ENCODE measurements at places on chromosomes 2 and 18.

GRCh38 chr2:39128919-39129391 lies 8.1 kb upstream of the SOS1 start:
- DNase-seq, result peak; percentile 41

GRCh38 chr2:151614606-151615306 lies 119.5 kb downstream of the NEB start:
- DNase-seq, result no peak

- DNase-seq, result no peak
Measured at GRCh38 chr2:39510140-39510539, 73.1 kb upstream of the MAP4K3 start.

- DNase-seq, result no peak
Measured at GRCh38 chr2:100260712-100261620, 61.3 kb downstream of the LONRF2 start.

DNA sequence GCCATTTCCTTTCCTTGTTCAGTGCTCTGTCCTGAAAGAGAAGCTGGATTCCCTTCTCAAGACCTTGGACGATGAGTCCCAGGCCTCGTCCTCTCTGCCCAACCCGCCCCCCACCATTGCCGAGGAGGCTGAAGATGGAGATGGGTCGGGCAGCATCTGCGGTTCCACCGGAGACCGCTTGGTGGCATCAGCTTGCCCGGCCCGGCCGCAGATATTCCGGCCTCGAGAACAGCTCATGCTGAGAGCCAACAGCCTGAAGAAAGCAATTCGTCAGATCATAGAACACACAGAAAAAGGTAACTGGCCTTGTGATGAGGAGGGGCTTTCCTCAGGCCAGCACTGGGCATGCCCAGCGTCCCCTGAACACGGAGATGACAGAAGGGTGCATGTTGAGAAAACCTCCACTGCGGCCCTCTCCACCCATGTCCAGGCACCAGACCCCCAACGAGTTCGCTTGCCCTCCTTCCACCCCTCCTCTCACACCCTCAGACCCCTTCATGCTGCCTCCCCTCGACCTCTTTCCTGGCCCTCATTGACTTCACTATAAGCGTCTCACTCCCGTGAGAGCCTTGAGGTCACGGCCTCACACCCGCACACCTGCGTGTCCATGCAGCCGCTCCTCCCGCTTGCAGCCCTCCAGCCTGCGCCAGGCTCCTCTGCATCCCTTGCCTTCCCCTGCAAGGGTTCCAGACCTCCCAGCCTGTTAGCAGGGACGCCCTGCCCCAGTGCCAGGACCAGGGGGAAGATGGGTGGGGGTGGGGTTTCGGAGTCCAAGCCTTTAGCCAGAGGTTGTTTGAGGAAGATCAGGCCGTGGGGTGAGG lies 95.0 kb downstream of the DGKD start:
- DNase-seq, result no peak

DNA sequence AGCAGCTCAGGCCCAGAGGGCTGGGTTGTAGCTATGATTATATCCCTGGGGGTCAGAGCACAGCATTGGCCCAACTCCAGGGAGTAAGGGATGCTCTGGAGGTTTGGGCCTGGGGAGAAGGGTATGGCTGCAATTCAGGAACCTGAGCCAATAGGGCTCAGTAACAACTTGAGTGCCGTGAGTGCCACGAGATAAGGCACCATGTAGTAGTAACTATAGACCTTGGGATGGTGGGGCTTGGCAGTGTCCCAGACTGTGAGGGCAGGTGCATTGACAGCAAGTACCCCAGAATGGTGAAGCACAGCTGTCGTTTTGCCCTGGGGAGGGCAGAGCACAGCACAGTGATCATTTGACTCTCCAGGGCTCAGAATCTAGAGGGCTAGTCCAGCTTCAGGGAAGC lies 45.1 kb upstream of the ZNF396 start:
- no peak for DNase-seq

GRCh38 chr2:58913082-58913726 lies 672.1 kb upstream of the FANCL start:
- no peak for DNase-seq

DNA sequence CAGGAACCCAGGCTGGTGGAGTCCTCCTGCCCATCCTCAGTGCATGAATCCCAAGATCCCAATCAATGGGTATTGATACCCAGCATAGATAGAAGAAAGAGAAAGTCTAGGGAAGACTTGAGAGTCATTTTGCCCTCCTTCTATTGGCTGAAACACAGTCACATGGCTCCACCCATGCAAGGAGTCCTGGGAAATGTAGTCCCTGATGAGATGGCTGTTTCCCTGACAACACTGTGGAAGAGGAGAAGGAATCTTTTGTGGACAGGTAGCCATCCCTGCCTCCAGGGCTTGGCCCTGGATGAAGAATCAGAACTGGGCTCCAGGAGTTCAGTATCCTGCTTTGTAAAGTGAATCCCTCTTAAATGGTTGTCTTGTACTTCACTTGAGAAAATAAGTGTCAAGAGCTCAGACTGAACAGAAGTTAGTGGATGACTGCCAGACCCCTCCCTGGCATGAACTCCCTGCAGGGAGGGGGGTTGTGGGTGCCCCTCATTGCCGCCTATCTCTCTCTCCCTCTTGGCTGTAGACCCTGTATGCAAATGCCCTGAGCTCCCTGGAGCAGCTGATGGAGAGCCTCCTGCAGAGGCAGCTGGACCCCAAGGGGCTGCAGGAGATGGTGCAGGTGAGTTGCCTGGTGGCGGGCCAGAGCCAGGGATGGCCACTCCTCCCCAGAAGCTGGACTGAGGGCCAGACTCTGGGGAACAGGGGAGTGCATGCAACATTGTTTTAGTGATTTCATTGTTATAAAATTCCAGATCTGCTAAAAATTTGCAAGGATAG lies 36.1 kb downstream of the MROH2A start:
- DNase-seq, result no peak

- no peak for DNase-seq
Measured at GRCh38 chr2:143157418-143157817, 28.2 kb downstream of the ARHGAP15 start.

DNA sequence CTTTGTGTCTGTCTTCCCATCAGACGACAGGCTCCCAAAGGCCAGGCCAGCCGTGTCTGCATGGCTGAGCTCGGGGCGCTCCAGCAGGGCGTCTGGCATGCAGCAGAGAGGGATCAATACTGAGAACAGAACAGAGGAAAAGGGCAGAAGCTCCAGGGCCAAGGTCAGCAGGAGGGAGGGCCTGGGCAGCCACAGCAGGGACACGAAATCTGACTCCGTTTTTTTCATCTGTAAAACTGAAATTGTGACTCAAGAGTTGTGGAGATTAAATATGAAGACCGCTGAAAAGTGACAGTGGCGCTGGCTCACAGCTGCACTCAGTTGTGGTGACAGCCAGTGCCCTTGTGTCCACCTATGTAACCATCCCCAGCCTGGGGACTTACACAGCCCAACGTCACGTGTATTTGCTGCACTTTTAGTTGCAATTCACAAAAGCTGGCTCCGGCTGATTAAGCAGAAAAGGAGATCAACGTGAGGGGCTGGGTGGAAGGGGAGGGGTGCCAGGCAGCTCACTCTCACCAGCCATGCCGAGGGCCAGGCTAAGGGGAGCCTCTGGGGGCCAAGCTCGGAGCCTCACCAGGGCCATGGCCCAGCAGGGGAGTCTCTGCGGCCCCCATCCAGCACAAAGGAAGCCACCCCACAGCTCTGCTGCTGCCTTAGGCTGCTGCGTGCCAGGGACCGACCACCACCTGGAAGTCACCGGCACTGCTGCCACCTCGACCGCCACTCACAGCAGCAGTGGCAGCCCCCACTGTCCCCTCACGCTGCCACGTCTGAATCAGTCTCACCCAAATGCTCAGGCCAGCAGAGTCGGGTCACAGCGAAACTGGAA lies 74.7 kb downstream of the EIPR1 start:
- DNase-seq, result no peak

DNA sequence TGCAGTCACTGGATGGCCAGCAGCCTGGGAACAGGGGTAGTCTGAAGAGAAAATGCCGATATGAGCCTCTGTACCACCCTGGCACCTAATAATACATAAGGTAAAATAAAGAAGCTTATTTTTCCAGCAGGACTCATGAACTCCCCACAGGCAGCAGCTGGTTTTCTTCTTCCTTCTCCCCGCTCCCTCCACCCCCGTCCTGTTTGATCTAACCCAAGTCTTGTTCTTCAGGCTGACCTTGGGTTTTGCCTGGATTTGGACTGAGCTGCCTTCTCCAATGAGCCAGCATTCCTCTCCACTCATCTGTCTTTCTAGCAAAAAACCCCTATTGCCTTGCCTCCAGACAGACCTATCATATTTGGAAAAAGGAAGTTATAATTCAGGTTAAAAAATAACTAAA lies 111.8 kb downstream of the CELF4 start:
- DNase-seq, result no peak

DNA sequence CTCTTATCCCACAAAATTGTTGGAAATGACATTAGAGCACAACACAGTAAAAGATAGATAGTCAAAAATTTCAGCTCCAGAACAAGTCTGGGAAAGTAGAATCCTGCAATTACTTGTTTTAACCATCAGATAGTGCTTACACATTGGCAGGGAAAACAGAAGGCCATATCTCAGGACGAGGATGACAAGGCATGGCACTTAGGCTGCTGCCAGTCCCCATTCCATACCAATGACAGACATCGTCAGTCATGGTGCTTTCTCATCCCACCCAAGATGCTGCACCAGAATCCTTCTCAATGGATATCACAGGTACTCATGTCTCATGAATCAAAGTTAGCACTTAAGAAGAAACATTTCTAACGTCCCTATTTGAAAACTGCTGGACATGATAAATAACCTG lies 187.3 kb downstream of the NCKAP5 start:
- DNase-seq, result no peak

- DNase-seq, result no peak
Measured at GRCh38 chr2:23283653-23284052, 101.3 kb upstream of the KLHL29 start.

- DNase-seq, result no peak
Measured at GRCh38 chr2:145166731-145167302, 646.9 kb upstream of the ZEB2 start.

- DNase-seq, result no peak
Measured at GRCh38 chr2:170396799-170397459, 219.0 kb downstream of the MYO3B start.

DNA sequence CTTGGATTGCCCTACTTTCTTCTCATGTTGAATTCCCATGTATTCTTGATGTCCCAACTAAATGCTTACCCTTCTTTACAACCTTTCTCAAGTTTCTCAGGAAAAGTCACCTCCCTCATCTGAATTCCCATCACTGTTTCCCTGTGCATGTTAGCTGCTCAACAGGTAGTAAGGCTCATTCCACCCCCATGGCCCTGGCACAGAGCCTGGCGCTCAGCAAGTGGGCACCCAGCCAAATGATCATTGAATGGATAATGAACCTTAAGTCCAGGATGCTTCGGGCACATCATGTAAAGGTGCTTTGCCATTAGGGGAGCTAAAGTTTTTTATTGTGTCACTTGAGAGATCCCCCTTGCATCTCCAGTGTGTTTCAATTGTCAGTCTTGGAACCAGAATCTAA lies 124.0 kb downstream of the PKP4 start:
- no peak for DNase-seq

- no peak for DNase-seq
Measured at GRCh38 chr2:7604456-7604855, 687.2 kb downstream of the RNF144A start.

- DNase-seq, result no peak
Measured at GRCh38 chr2:111244864-111245263, 124.2 kb downstream of the BCL2L11 start.

DNA sequence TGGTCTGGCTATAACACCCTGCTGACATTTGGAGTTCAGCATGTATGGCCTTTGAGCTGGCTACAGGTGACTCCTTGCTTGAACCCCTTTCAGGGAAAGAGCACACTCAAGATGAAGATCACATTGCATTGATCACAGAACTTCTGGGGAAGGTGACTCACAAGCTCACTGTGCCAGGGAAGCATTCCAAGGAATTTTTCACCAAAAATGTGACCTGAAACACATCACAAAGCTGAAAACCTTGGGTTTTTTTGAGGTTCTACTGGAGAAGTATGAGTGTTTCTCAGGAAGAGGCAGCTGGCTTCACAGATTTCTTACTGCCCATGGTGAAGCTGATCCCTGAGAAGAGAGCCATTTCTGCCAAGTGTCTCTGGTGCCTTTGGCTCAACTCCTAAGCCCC lies 879.0 kb downstream of the CBLN2 start:
- DNase-seq, result no peak

GRCh38 chr2:20514596-20515269 lies 67.9 kb downstream of the RHOB start:
- DNase-seq, result no peak

DNA sequence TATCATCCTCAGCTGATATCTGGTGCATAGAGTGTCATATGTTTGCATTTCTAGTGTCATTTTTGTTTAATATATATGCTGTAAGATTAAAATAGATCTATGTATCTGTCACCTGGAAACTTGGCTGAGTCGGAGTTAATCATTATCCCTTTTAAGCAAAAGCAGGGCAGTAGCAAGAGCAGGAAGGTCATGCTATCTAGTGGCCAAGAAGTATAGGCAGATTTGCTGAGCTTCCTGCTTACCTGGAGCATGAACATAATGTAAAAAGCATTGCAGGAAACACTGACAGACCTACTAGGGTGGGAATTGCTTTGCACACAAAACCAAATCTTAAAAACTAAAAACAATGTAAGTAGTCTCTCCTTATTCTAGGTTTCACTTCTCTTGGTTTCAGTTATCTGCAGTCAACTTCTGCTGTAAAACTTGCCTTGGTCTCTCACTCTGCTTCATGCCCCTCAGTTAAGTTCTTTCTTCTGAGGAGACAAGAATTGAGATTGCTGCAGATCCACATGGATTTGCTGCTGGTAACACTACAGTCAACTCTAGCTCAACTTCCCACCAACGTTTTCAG lies 295.3 kb downstream of the CDH7 start:
- no peak for DNase-seq

GRCh38 chr2:191230174-191230573 lies 15.0 kb upstream of the MYO1B start:
- no peak for DNase-seq

DNA sequence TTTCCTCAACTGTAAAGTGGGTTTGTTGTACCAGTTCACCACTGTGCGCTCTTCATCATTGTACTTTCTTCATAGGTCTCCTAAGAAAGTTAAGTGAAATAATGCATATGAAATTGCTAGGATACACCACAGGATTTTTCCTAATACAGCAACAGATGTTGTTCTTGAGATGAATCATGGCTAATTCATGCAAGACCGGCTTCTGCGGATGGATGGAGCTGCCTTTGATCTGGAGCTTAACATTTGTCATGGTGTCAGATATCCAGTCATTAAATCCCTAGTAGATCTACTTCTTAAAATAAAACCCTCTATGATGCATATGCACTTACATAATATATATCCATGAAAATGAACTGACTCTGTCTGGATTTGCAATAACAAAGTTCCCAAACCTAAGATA lies 114.1 kb downstream of the COL6A3 start:
- DNase-seq, result no peak
